ENCODE measurements at places on chromosomes 3 and 15.

- no peak for DNase-seq
Measured at GRCh38 chr3:89690646-89691045, 583.2 kb downstream of the EPHA3 start.

GRCh38 chr3:169362301-169362700 lies 301.2 kb downstream of the MECOM start:
- no peak for DNase-seq

DNA sequence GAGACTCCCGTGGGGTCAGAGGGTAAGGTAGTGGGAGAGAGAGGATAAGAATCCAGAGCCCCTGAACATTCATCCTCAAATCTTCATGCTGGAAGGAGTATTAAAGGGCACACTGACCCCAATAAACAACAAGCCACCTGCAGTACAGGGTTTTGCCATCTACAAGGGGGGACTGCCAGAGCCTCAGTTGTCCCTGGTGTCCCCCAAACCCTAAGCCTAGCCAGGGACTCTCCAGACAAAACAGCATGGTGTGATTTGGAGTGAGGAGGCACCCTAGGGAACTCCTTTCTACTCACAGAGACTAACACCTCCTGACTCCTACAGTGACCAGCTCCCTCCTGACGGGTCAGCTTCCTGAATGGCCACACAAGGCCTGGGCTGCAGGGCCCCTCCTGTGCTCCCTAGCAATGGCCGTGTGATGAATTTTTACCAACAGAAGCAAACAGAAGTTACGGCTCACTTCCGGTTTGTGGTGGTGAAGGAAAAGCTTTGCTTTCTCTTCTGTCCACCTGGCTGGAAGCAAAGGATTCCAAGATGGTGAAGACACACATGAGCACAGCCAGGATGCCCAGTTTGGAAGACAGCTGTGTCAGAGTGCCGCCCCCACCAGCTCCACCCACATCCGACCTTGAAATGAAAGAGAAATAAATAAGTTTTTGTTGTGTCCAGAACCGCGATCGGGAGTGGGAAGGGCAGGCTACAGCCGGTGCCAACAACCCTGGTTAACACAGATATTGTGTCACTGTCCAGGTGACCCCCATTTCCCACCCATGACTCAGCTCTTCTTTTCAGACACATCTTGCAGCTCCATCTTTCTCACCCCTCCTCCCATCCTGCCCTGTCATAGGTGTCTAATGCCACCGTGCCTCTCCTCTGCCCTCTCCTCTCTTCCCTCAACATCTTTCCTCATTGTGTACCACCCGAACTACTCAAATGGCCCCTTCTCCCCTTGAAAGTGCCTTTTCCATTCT lies 69.6 kb upstream of the ATP13A3 start:
- DNase-seq, result no peak

DNA sequence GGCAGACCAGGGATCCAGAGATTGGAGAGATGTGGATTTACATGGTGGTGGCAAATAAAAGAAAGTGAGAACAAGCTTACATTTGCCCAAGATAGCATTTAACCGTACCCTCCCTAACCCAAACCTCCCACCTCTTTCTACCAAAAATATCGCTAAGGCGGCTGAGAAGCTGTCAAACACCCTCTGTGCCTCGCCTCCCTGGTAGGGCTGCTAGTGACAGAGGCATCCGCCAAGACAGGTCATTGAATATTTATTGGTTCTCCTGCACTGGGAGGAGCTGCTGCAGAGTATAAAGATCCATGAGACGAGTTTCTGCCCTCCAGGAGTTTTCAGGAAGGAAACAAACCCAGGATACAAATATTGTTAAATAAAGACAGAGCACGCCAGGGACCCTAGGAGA lies 107.3 kb upstream of the TMC3 start:
- DNase-seq, result no peak

All from iPS DF 19.7 (cell line).